Adipose tissue (tissue), 3 donors: ENCODE measurements at places on chromosomes 1 and 21. TPM values are rescaled to one million over a fixed set of nuclear protein-coding genes. Genes with fewer than 3 reads are reported as not detected.

The PTPRF gene
- polyA plus RNA-seq, result 48.9 TPM

The ISG15 gene
- polyA plus RNA-seq, result 83.5 TPM

The PCBP3 gene
- polyA plus RNA-seq, result 9.5 TPM

The NEXN gene
- polyA plus RNA-seq, result 44.6 TPM

The GPR52 gene
- not detected for polyA plus RNA-seq

The KLHDC7A gene
- polyA plus RNA-seq, result 1.1 TPM

The FCRL1 gene
- polyA plus RNA-seq, result 0.78 TPM

The CYYR1 gene
- 33.6 TPM for polyA plus RNA-seq

The DNALI1 gene
- 13.3 TPM for polyA plus RNA-seq

The SLAMF8 gene
- 2.7 TPM for polyA plus RNA-seq

The OR2T10 gene
- polyA plus RNA-seq, result not detected
